ENCODE measurements at places on chromosomes 16 and 17.
A peak's percentile ranks its signal among the peaks of the same experiment; 100 is the strongest.

- no peak for DNase-seq
Measured at GRCh38 chr17:1641065-1641403, 4.5 kb downstream of the SCARF1 start.

GRCh38 chr17:1792495-1793446 is 30.9 kb downstream of the SERPINF1 start:
- no peak for DNase-seq

DNA sequence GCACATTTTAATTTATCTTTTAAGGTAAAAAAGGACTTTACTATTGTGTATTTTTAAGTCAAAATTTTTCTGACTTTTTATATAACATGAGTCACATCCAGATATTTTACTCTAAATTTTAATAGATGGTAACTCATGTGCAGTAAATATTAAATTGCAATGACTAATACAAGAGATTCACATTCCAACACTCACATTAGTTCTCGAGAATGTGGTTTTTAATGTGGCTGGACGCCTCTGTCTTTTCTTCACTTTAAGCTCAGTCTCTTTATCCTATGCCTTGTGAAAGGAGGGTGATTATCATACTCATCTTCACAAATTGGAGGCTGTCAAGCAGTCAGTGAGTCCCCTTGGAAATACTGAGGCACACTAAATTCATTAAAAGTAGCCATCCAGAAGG is 315.6 kb downstream of the HS3ST3B1 start:
- DNase-seq, result no peak

DNA sequence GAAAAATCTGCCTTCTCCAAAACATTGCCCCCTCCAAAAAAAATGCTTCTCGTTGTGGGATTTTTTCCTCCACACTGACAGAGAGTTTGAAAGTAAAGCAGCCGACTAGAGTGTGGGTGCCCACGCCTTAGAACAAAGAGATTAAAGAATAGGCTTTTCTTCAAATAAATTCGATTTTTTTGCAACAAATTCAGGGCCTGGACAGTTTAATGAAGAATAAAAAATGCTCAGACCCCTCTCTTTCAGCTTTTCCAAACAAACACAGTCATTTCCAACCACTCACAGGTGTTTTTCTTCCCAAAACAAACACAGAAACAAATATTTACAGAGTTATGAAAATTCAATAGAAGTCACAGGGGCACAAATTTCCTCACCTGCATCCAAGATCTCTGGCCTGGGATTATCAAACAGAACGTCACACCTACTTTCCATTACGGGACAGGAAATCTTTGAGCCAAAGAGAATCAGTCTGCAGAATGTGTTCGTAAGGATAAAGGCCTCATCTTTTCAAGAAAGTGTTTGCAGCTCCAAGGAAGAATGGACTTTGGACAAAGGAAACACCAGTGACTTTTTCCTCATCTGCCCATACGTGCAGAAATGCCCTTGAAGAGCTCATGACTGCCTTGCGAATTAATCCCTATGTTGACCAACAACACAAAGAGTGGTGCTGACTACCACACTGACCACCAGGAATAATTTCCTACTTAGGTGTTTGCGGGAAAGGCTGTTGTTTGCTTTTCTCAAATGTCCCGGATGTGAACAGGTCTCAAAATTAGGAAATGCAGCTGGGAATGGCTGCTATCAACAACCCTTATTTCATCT is 31.3 kb upstream of the TOX3 start:
- no peak for DNase-seq

DNA sequence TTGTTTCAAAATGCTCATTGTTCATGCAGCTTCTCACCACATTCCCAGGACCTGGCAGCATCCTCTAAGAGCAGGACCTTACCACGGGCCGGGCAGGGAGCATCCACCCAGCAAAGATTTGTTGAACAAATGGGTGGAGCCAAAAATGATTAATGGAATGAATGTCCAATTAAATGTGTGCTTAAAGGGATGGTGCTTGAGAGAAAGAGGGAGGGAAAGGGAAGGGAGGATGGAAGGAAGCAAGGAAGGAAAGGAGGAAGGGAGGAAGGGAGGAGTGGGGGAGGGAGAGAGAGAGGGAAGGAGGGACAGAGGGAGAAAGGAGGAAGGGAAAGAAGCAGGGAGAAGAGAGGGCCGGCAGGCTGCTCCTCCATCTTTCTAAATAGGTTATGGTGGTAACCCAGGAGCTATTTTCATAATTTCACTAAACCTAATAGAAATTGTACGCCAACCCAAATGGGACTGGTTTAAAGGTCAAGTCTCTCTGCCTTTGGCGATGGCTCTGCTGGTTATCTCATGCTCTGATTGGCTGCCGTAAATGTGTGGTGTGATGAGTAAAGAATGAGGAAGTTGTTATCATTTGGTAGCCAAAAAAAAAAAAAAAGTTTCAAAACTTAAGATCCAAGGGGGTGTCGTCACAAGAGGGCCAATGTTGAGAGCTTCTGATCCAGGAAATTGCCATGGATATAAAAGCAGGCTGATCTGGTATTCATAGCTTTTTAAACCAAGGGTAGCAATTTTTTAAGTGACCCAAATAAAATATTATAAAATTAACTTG is 126.7 kb upstream of the FOXF1 start:
- no peak for DNase-seq

DNA sequence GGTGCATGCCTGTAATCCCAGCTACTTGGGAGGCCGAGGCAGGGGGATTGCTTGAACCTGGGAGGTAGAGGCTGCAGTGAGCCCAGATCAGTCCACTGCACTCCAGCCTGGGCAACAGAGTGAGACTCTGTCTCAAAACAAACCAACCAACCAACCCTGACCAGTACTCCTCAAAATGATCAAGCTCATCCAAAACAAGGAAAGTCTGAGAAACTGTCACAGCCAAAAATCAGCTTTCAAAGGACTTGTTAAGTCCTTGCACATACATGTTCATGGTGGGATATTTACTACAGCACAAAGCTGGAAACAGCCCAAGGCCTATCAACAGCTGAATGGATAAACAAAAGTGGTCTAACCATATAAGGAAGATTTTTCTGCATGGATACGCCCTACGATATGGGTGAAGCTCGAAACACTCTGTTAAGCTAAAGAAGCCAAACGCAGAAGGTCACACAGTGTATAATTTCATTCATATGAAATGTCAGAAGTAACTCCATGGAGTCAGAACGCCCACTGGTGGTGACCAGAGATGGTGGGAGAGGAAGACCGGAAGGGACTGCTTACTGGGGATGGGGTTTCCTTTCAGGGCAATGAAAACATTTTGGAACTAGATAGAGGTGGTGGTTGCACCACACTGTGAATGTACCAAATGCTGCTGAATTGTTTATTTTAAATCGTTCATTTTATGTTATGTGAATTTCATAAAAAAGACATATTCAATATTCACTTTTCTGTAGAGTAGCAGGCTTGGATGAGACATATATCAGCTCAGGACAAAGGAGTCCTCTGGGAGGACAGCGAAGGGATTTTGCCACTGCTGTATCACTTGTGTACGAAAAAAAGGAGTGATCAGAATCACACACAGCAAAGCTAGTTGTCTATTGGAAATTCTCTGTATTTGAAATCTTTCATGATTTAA is 17.7 kb downstream of the CCL17 start:
- no peak for DNase-seq

DNA sequence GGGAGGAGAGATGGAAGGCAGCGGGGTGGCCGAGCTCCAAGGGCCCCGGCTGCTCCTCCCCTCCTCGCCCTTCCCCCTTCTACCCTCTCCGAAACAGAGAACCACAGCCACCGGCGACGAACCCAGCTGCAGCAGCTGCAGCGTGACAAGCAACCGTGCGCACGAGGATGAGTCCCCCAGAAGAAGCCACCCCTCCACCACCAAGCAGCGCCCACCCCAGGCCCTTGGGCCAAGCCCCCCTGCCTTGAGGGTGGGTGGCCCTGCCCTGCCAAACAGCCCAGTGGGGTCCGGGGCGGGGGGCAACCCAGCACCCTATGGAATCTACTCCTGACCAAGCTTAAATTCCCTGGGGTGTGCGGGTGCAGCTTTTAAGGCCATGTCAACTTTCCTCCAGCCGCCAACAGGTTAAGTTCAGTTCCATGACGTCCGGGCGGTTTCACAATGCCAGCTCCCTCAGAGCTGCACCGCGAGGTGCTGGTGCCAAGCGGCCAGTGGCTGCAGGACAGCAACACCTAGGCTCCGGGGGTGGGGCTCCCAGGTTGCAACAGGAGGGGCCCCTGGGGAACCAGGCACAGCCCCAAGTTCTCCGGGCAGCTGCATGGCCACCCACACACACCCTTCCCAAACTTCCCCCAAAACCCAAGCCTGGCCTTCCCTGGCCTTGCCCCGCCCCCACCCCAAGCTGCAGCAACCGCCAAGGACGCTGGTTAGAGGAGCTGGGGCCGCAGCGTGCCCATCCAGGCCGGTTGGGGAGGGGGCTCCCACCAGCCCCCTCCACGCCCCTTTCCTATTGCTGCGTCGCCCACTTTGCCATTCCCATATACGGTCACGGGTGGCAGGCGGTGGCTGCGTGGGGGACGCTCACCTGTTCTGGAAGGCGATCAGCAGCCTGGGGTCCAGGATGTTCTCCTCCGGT is 2.0 kb downstream of the CBX4 start:
- DNase-seq, result peak; percentile 92

- DNase-seq, result no peak
Measured at GRCh38 chr16:72442385-72443158, 270.6 kb upstream of the PMFBP1 start.

- no peak for DNase-seq
Measured at GRCh38 chr17:80650751-80651518, 106.3 kb downstream of the RPTOR start.

DNA sequence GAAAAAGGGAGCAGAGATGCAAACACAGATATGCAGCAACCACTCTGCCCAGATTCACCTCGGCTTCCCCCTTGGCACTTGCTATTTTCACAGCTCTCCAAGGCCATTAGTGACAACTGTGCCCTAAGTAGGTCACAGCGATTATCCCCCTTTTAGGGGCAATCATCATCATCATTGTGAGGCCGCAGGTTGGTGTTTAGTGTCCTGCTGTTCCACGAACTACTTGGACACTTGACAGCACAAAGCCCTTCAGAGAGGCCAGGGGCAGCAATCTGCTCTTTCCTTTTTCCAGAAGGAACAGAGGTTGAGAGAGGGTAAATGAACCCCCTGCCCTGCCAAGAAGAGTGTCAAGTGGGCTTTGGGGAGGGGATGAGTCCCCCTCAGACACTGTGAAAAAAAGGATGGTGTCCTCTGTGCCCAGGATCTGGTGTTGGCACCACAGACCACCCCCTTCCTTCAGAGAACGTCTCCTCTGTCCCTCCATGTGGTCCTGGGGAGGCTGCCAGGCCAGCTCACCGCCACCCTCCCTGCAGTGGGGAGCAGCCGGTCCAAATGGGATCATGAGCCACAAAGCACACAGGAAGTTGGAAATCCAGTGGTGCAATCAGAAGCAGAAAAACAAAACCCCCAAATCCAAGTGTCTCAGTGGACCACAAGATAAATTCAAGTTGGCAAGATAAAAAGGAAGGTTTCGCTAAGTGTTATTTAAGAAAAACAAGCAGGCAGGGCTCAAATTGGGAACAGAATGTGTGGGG is 78.4 kb upstream of the MED9 start:
- DNase-seq, result no peak

DNA sequence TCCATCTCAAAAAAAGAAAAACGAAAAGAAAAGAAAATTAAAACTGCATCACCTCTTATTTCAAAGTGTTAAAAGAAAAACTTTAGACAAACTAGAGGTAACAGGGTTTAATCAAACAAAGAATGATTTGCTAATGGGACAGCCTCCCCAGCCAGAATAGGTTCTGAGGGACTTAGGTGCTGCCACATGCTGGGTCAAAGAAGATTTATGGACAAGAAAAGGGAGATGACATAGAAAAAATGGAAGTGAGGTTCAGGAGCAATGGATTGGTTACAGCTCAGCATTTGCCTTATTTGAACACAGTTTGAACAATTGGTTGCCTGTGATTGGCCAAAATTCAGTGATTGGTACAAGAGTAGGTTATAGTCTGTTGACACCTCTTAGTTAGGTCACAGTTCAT is 21.1 kb downstream of the TMC5 start:
- no peak for DNase-seq

GRCh38 chr16:3022208-3022683 is 1.5 kb downstream of the HCFC1R1 start:
- DNase-seq, result peak; percentile 17

GRCh38 chr16:20409398-20410120 is at the start of gene ACSM5:
TSS of gene ACSM5 (plus strand) at chr16:20409534. CDS start at chr16:20411485, 1,951 bp downstream.
- DNase-seq, result no peak

- peak; percentile 63 for DNase-seq
Measured at GRCh38 chr17:72730077-72730476, 362.4 kb downstream of the SLC39A11 start.

- no peak for DNase-seq
Measured at GRCh38 chr17:63547083-63547523, 3.2 kb upstream of the DCAF7 start.

- no peak for DNase-seq
Measured at GRCh38 chr17:72515291-72516065, 394.7 kb downstream of the SOX9 start.

DNA sequence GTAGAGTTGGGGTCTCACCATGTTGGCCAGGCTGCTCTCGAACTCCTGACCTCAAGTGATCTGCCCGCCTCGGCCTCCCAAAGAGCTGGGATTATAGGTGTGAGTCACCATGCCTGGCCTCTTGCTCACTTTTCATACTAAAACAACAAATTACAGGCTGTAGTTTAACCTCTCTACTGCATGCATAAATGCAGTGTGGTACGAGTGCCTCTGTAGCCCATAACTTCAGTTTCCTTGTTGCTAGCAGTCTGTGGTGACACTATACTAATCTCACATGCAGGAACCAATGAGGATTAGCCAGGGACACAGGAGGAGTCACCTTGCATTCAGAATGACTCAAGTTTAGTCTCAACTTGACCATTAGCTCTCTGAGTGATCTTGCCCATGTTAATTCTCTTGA is 20.1 kb downstream of the HMOX2 start:
- no peak for DNase-seq

- no peak for DNase-seq
Measured at GRCh38 chr16:83549316-83550182, 258.2 kb upstream of the HSBP1 start.

GRCh38 chr16:53094013-53094630 is 39.3 kb downstream of the CHD9 start:
- peak; percentile 63 for DNase-seq

- no peak for DNase-seq
Measured at GRCh38 chr16:9177861-9178260, 86.4 kb downstream of the HAPSTR1 start.

- DNase-seq, result no peak
Measured at GRCh38 chr16:57693550-57693949, 1.1 kb upstream of the DRC7 start.

- no peak for DNase-seq
Measured at GRCh38 chr16:19913340-19913645, 28.6 kb upstream of the GPRC5B start.
